Upper lobe of left lung (tissue), 6 donors: ENCODE measurements at places on chromosomes 2 and 18. TPM values are rescaled to one million over a fixed set of nuclear protein-coding genes. Genes with fewer than 3 reads are reported as not detected.

GRCh38 chr2:237662671-237663093, 35.3 kb downstream of the LRRFIP1 start:
- no peak overlapping the region for H3K4me3 ChIP-seq
- no peaks in the 10 kb centered on the region for H3K27me3 ChIP-seq
- peak; percentile 96 for DNase-seq
- peak overlapping the region; percentile 60 for H3K27ac ChIP-seq

The ANKRD29 gene
- 124 TPM for total RNA-seq

GRCh38 chr2:75012080-75012479, 53.6 kb downstream of the POLE4 start:
- H3K27ac ChIP-seq = no peak overlapping the region
- H3K4me3 ChIP-seq = no peak overlapping the region
- no peaks in the 10 kb centered on the region for H3K4me1 ChIP-seq
- H3K36me3 ChIP-seq = no peaks in the 10 kb centered on the region
- no peak for DNase-seq

DNA sequence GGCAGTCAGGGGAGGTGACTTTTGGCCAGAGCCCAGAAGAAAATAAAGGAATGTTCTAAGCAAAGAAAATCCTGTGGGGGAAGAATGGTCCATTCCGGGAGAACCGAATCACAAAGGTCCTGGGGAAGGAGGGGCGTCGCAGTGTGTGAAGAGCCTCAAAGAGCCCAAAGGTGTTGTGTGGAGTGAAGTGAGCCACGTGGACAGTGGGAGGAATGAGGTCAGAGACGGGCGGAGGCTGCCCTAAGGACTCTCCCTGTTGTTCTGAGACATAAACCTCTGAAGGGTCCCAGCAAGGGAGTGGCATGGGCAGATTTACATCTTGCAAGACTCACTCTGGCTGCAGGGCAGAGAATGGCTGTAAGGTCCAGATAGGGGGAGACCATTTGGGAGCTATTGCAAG, 91.3 kb upstream of the SEC11C start:
- H3K27me3 ChIP-seq = no peaks in the 10 kb centered on the region
- H3K36me3 ChIP-seq = no peaks in the 10 kb centered on the region
- H3K4me3 ChIP-seq = no peak overlapping the region
- no peak overlapping the region for H3K27ac ChIP-seq
- H3K4me1 ChIP-seq = no peaks in the 10 kb centered on the region

The FAM110C gene
- 4.3 TPM for total RNA-seq

DNA sequence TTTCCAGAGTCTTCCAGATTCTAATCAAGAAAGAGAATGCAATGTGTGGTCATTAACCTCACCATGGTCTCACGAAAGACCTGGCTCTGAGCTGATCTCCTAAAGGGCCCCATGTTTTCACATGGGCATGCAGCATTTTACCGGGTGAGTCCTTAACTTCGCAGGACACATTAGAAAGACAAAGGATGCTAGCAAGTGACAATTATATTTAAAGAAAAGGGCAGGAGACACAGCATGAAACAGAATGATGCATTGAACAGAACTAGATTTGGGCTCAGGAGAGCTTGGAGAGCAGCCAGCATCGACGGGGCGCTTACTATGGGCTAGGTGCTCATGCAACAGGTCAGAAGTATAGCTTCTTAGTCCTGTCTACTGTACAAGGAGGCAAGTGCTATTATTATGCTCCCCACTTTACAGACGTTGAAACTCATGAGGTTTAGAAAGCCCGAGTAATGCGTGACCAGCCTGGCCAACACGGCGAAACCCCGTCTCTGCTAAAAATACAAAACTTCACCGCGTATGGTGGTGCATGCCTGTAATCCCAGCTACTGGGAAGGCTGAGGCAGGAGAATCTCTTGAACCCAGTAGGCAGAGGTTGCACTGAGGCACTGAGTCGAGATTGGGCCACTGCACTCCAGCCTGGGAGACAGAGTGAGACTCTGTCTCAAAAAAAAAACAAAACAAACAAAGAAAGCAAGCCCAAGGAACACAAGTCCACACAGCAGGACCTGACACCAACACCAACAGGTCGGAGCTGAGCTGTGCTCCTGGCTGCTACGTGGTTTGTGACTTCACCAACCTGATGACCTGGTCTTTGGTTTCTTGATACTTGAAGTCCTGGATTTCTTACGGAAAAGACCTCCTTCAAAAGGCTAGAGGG, 16.1 kb downstream of the MBP start:
- no peak for DNase-seq
- H3K27ac ChIP-seq = peak overlapping the region; percentile 83
- no peak overlapping the region for H3K4me3 ChIP-seq
- peaks cover 35% of the 10 kb centered on the region for H3K4me1 ChIP-seq

DNA sequence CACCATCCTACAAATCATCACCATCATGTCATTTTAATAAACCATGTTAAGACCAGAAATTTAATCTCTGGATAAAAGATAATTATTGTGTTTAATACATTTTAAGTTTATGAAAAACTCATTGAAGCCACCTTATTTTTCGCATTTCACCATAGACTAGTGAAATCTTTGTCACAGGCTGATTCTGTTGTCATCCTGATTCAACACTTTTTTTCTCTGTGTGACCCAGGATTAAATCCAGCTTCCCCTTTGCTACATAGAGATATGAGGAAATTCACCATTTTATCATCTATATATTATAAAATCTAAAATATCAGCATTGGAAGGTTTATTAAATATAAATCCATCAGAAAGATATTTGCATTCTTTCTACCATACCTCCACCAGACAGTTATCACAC, 29.2 kb upstream of the MRO start:
- no peak for DNase-seq
- H3K27ac ChIP-seq = peak overlapping the region; percentile 33
- H3K27me3 ChIP-seq = no peaks in the 10 kb centered on the region

DNA sequence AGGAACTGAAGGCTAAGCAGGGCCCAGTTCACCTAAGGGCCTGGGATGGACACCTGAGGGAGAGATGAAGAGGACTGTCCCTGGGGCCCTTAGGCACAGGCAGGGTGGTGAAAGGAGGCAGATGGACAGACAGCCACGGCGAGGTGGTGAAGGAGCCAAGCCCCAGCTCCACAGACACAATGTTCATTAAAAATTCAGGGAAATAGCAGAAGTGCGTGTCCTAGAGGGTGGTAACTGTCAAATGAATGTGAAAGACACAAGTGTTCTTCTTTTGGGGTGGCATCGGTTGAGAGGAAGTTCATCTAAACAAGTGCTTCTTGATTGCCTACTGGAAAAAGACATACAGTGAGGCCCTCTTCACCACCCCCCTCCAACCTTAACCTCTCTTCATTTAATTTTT, 76.2 kb upstream of the SIX2 start:
- no peak overlapping the region for H3K27ac ChIP-seq
- H3K36me3 ChIP-seq = no peaks in the 10 kb centered on the region
- DNase-seq = no peak
- no peak overlapping the region for H3K4me3 ChIP-seq

- DNase-seq = no peak
- H3K4me3 ChIP-seq = no peak overlapping the region
- no peak overlapping the region for H3K27ac ChIP-seq
- peaks cover 21% of the 10 kb centered on the region for H3K4me1 ChIP-seq
Measured at GRCh38 chr2:15912203-15912602, 28.1 kb upstream of the MYCN start.

The MEP1B gene
- total RNA-seq = not detected

The PSMA8 gene
- total RNA-seq = not detected

DNA sequence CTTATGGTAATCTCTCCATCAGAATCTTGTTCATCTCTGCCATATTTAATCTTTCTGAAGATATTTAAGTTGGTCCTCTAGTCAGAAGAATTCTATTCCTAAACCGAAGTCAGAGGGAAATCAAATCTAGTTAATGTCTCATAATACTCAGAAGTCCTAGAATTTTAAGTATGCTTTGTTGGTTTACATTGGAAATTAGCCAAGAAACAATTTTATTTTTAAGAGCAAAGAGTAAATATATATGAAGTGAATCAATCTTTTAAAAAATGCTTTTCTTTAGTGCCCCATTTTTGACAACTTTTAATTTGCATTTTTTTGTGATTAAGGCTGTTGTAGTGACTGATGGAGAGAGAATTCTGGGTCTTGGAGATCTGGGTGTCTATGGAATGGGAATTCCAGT, 38.1 kb downstream of the ME2 start:
- H3K27me3 ChIP-seq = no peaks in the 10 kb centered on the region
- H3K4me1 ChIP-seq = no peaks in the 10 kb centered on the region
- no peak overlapping the region for H3K4me3 ChIP-seq
- peaks cover 50% of the 10 kb centered on the region for H3K36me3 ChIP-seq
- DNase-seq = no peak

The CAPN14 gene
- total RNA-seq = 0.11 TPM

GRCh38 chr18:47331026-47331425, 79.6 kb upstream of the SKOR2 start:
- H3K4me3 ChIP-seq = no peak overlapping the region
- H3K4me1 ChIP-seq = no peaks in the 10 kb centered on the region
- H3K27ac ChIP-seq = no peak overlapping the region
- no peaks in the 10 kb centered on the region for H3K27me3 ChIP-seq
- H3K36me3 ChIP-seq = no peaks in the 10 kb centered on the region

GRCh38 chr18:35993013-35993412, 20.5 kb downstream of the RMP24 start:
- H3K4me3 ChIP-seq = no peak overlapping the region
- H3K27me3 ChIP-seq = no peaks in the 10 kb centered on the region
- H3K27ac ChIP-seq = no peak overlapping the region
- DNase-seq = no peak
- H3K4me1 ChIP-seq = no peaks in the 10 kb centered on the region

DNA sequence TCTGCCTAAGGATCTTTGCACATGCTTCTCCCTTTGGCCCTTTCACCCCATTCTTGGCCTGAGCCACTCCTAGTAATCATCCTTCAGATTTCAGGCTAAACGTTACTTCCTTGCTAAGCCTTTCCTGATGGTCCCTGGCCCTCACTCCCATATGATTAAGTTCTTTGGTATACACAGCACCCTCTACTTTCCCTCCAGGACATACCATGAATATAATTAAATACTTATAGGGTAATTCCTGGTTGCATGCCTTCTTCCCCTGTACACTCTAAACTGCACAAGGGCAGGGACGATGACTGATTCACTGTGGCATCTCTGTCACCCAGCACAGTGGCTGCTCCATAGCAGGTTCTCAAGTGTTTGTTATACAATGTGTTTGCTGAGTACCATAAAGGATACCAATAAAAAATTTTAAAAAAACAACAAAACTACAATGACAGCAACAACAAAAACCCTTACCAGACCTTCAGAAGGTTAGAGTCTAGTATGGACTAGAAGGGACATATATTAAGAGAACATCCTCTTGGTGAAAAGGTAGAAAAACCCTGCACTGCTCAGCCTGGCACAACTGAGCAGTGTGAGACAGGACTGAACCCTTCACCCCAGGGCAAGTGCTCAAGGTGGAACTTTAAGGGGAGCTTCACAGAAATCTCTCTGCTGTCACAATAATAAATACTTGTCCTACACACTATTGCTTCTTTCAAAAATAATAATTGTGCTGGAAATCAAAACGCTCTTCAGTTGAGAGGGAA, 76.2 kb downstream of the AAK1 start:
- no peak for DNase-seq
- H3K27me3 ChIP-seq = no peaks in the 10 kb centered on the region
- H3K27ac ChIP-seq = no peak overlapping the region
- H3K36me3 ChIP-seq = no peaks in the 10 kb centered on the region

DNA sequence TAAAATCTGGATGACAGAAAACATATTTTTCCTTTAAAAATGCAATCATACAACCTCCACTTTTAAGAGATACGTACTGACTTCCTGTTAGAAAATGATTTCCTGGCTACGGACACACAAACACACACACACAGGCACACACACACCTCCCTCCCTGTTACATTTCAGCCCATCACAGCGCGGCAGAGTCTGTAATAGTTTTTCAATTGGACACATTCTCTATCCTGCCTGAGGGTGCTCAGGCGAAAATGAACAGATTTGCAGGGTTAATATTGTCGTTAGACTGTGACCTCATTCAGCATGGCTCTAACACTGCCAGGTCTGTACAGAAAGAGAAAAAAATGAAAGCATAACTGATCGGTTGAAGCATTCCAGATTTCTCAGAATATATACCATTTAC, 45.0 kb downstream of the KCTD1 start:
- H3K27ac ChIP-seq = no peak overlapping the region
- no peaks in the 10 kb centered on the region for H3K27me3 ChIP-seq
- no peak overlapping the region for H3K4me3 ChIP-seq
- DNase-seq = no peak

- H3K27ac ChIP-seq = no peak overlapping the region
- no peak for DNase-seq
- H3K4me3 ChIP-seq = no peak overlapping the region
- no peaks in the 10 kb centered on the region for H3K36me3 ChIP-seq
- H3K4me1 ChIP-seq = no peaks in the 10 kb centered on the region
Measured at GRCh38 chr2:179749210-179749609, 112.2 kb downstream of the ZNF385B start.

DNA sequence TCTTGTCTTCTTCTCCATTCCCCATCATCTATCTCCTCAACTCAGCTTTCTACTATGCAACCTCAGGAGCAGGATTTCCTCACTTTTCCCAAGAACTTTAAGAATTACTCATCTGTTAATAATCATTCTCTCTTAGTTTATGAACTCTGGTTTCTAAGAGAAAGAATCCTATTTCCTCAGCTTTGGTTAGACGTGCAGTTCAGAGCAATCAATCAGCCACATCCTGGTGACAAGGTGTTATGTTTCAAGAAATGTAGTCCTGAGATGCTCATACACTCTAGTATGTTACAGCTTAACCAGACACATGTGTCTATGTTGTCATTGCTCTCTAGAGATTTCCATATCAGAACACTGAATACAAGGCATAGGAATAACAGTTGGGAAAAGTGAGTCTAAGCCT, 277.9 kb downstream of the MBD2 start:
- no peak overlapping the region for H3K4me3 ChIP-seq
- H3K4me1 ChIP-seq = no peaks in the 10 kb centered on the region
- H3K27me3 ChIP-seq = no peaks in the 10 kb centered on the region

- no peaks in the 10 kb centered on the region for H3K36me3 ChIP-seq
- H3K4me1 ChIP-seq = no peaks in the 10 kb centered on the region
- H3K27ac ChIP-seq = no peak overlapping the region
- H3K27me3 ChIP-seq = no peaks in the 10 kb centered on the region
- DNase-seq = no peak
Measured at GRCh38 chr2:9115229-9115628, 91.4 kb upstream of the ASAP2 start.
